ENCODE measurements at places on chromosomes 7 and 10.

- no peak for DNase-seq
Measured at GRCh38 chr10:126126023-126126422, 229.7 kb downstream of the FANK1 start.

GRCh38 chr7:137829337-137829992, 17.3 kb downstream of the DGKI start:
- no peak for DNase-seq

DNA sequence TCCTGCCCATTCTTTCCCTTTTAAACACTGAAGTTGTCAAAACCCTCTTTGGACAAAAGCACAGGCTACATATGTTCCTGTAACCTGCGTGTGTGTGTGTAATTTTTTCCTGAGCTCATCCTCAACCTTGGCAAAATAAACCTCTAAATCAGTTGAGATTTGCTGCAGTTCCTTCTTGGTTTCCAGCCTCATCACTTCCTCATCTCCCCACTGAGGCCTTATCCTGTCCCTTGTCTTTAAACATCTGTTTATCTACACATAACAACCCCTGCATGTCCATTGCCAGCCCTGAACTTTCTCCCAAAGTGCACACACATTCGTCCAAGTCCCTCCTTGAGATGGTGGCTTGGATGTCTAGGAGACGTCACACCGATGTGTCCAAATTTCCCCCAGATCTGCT, 35.5 kb downstream of the LYZL2 start:
- no peak for DNase-seq

DNA sequence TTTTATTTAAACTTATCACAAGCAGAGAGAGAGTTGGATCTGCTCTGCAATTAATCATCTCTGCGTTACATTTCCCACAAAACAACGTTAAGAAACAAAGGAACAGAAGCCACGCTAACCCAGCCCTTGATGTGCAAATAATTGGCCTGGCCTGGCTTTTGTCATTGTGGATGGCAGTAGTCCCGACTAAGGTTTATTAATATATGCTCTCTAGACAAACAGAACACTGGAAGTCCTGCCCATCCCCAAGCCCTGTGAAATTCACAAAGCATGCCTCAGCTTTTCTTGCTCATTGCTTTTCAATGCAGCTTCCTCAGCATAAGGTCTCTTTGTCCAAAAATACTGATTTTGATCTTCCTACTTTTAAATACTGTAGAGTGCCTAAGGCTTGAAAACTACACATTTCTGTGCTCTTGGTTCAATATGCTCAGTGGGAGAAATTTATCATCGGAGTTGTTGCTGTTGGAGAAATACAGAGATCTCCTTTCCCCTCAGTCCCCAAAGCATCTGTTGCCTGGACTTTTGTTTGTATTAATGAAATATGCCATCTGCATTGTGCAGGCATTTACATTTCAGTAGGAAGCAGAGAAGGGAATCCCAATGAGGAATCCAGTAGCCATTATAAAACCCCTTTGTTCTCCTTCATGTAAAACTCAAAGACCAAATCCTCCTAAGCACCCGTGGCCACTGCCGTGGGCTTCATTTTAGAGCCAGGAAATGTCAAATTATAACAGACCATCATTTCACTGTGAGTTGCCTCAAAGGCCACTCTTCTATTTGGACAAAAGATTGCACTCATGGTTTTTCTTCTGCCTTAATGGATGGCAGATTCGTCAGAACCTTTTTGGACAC, 61.1 kb downstream of the SORCS1 start:
- no peak for DNase-seq

DNA sequence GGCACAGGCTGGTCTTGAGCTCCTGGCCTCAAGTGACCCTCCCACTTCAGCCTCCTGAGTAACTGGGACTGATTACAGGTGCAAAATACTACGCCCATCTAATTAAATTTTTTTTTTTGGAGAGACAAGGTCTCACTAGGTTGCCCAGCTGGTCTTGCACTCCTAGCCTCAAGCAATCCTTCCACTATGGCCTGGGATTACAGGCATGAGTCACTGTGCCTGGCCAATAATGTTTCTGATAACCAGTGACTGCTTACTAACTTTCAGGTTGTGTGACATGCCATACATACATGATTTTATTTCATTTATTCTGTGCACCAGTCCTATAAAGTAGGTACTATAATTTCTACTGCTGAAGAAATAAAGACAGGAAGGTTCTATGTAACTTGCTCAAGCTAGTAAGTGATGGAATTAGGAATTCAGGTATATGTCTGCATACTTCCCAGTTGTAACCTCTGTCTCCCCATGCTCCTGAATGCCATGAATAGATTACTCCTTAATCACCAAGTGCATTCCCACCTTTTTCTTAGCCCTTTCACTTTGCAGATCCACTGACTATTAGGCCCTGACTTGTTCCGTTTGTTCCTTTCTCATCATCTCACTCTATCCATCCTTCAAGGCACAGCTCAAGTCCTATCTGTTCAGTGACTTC, 28.1 kb downstream of the MCU start:
- no peak for DNase-seq

DNA sequence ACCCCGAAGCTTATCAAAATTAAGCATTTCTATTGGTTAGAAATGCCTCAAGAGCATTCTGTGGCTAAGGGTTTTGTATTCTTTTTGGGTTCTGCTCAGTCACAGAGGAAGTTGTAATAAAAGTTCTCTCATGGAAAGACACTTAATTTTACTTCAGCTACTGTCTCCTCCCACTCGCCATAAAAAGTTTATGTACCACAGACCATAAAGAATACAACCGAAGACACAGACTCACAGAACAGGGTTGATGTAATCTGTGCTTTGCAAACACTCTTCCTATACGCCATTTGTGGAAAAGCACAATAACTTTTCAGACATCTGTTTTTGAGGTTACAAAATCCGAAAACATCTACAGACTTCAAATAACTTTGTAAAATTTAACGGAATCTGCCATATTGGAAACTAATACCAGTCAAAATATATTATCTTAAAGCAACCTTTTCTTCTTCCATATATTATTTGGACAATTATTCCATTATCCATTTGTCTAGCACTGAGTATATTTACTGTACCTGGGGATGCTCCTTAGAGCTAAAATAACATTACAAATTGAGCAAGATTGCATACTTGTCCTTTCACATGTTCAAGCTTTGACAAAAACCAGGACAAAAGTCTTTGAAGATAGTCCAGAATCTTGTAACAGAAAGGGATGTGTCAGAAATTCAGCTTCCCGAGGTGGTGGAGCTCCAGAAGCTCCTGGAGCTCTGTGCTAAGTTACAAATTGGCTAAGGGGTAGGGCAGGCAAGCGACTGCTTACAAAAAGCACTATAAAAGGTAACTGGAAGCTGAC, 219.0 kb upstream of the MEOX2 start:
- no peak for DNase-seq

DNA sequence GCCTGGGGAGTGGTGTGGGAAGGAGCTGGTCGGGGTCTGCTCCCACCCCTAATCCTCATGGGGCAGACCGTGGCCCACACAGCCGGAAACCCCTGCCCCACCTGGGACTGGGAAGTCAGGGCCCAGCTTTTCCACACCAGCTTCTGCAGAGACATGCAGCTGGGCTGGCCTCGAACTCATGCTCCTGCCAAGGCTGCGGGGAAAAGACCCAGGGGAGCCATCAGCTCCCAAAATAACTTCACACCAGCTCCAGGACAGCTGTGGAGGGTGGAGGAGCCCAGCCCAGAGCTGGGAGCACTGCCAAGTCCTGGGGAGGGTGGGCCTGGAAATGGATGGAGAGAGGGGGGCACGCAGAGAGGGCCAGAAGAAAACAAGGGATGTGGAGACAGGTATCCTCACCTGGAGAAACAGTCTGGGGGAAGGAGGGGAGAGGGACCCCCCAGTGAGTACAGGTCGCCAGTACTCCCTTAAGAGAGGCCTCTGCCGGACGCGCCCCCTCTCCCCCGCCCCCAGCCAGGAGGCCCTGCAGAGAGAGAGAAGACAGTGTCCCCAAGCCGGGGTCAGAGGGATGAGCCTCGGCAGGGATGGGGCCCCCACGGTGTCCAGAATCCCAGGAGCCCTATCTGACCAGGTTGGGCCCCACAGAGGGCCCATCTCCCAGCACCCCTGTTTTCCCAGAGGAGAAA, 11.5 kb upstream of the GRIFIN start:
- no peak for DNase-seq

DNA sequence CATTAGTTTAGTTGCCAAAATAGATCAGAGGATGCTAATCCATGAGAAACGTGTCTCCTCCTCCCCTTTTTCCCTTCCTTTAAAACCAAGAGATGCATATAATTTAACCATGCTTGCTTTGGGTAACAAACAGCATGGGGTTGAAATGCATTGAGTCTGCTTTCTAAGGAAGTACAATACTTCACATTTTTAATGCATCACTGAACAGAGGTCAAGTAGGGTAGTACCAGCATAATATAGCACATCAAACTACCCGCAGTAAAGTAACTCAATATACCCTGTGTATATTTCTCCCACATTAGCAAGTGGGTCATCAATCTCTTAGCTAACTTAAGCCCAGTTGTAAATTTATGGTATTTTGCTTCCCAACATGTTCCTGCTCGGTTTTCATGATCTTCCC, 239.3 kb upstream of the SEMA3C start:
- no peak for DNase-seq

- DNase-seq: no peak
Measured at GRCh38 chr10:69065406-69066361, 22.2 kb upstream of the SRGN start.

DNA sequence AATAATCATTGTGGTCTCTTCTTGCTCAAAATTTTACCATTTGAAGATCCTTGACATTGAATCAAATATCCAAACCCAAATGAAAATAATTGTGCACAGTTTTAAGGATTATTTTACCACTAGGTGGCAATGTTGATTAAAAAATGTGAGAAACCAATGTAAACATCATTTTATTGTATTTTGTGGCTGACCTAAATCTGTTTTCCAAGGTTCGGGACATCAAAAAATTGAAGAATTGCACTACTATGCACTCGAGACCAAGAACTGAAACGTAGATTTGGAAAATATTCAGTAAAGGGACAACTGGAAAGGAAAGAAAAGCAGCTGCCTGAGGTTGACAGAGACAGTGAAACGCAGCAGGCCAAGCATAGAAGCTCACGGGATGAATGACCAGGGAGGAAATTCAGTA, 259.3 kb downstream of the SNX13 start:
- DNase-seq: no peak

DNA sequence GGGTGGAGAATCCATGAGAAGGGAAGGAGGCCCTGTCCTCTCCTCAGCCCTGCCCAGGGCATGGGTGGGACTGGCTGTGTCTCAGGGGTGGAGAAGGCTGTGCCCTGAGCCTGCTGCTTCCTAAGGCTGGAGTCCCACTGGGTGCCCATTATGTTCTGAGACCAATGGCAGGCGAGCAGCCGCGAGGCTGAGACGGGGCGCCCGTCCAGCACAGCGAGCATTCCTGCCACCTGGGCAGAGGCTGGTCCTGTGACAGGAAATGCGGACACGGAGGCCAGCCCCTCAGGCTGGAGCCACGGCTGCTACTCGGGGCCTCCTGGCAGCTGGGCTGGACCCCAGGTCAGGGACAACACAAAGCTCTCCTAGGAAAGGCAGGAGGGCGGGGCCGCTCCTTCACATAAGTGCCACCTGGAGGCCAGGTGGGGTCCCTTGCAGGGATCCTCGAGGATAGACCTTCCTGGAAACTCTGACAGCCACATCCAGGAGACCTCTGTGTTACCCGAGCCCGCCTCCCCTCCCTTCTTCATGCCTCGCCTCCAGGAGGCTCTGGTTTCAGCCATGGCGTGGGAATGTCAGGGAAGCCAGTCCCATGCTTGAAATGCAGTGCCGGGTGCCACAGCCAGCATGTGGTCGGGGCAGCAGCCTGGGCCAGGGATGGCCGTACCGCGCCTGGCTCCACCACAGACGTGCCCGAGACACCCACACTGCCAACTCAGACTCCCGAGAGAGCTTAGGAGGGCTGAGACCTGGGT, 173.9 kb downstream of the USP6NL start:
- DNase-seq: no peak

DNA sequence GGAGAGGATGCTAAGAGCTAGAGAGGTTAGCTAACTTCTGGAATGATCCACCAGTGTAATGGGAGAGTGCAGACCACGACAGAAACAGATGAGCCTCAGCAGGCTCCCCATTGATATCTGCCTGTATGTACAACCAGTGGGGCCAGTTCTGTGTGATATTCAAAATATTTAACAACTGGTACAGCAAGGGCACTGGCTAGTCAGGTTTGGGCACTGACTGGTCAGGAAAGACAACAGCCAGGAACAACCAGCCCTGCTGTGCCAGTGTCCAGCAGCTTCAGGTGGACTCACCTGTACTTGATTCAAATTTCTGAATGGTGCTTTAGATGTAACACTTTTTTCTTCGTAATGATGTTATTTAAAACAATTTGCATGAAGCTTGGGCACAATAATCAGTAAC, 5.9 kb upstream of the TRIL start:
- no peak for DNase-seq

- no peak for DNase-seq
Measured at GRCh38 chr10:102795453-102796406, 41.5 kb downstream of the CYP17A1 start.

DNA sequence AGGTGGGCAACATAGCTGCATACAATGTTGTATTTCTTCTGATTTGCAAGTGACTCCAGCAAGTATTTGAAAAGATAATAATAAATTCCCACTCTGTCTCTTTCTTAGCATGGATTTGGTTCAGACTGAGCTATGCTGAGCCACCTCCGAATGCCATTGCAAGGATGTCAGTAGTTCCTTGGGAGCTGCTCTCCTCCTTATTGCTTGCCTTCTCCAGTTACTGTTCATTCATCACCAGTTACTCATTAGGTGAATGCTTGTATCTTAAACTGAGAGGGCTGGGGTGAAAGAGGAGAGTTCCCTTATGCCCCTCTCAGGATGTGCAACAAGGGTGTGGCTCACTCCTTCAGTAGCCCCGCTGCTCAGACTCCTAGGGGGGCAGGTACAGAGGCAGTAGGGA, 78.4 kb upstream of the PRKAR2B start:
- DNase-seq: no peak

GRCh38 chr10:125000366-125001312, 58.7 kb downstream of the ZRANB1 start:
- DNase-seq: no peak

DNA sequence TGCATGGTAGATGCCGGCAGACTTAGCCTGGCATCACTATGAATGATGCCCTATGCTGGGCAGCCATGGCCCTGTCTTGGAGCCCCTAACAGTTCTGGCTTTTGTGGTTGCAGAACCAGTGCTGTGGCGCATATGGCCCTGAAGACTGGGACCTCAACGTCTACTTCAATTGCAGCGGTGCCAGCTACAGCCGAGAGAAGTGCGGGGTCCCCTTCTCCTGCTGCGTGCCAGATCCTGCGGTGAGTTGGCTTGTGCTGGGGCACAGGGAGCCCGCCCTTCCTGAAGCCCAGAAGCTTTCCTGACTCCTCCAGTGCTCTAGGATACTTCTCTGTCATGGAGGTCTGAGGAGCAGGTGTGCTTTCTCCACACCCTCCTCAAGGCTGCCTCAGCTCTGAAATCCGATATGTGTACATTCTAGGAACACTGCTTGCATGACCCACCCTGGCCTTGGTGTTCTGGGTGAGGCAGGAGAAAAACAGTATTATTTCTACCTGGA, 25.6 kb upstream of the SH2D4B start:
- DNase-seq: no peak

GRCh38 chr7:97116308-97116707, 1.2 kb upstream of the SDHAF3 start:
- no peak for DNase-seq

GRCh38 chr7:137283153-137283552, 60.4 kb downstream of the PTN start:
- no peak for DNase-seq

All from tibial nerve (tissue), 4 donors.